Fibroblast of upper back skin (primary cell): ENCODE measurements at places on chromosomes 5 and 9.

GRCh38 chr5:63053019-63053638, 474.5 kb downstream of the LRRC70 start:
- DNase-seq, result peak; percentile 2

- DNase-seq, result no peak
Measured at GRCh38 chr5:133728475-133728874, 116.1 kb upstream of the FSTL4 start.

DNA sequence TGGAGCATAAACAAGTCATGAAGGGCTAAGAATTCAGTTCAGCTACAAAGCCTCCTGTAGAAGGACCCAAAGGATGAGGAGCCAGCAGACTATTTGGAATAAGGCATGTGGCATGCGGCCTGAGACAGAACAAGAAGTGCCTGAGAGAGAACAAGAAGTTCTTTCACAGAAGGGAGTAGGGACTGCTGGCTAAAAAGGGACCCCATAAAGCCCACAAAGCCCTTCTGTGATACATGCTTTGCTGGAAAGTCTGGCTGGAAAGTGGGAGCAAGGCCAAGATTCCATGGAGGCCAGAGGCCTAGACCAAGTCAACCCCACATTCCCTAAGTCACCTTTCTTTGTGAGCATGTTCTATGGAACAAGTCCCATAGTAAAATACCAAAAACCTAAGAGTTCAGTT, 35.9 kb upstream of the UBAP2 start:
- no peak for DNase-seq

GRCh38 chr5:141328231-141328630, 2.1 kb upstream of the PCDHGA1 start:
- DNase-seq, result no peak

DNA sequence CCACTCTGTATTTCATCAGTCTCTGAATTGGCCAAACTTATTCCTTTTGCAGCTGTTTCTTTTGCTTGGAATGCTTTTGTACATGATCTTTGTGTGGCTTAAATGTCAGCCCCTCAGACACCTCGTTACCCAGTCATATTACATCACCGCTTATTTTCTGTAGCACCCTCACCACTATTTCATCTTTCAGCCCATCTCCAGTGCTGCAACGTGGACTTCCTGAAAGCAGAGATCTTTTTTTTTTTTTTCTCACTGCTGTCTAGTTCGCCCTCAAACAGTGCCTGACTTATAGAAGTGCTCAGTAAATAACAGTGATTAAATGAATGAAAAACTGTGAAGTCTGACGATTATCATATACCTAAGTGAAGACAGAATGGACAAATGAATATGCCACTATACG, 835 bp downstream of the SRA1 start:
- DNase-seq, result peak; percentile 35

DNA sequence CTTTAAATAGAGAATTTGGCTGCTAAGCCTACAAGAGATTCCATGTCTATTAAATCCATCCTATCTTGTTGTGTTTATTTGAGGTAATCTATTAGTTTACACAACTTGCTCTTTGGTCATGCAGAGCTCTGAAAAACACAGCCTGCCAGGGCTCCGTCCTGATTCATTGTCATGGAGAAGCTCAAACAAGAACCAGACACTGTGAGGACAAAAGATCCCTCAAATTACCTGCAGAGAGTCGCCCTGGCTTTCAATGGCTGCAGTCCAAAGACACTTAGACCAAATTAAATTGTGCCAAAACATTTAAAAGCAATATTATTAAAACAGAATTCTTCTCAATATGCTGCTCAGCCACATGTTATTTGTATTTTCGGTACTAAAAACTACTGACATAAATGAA, 60.1 kb downstream of the CDH18 start:
- DNase-seq, result no peak

- no peak for DNase-seq
Measured at GRCh38 chr9:91138760-91139159, 223.0 kb downstream of the AUH start.

DNA sequence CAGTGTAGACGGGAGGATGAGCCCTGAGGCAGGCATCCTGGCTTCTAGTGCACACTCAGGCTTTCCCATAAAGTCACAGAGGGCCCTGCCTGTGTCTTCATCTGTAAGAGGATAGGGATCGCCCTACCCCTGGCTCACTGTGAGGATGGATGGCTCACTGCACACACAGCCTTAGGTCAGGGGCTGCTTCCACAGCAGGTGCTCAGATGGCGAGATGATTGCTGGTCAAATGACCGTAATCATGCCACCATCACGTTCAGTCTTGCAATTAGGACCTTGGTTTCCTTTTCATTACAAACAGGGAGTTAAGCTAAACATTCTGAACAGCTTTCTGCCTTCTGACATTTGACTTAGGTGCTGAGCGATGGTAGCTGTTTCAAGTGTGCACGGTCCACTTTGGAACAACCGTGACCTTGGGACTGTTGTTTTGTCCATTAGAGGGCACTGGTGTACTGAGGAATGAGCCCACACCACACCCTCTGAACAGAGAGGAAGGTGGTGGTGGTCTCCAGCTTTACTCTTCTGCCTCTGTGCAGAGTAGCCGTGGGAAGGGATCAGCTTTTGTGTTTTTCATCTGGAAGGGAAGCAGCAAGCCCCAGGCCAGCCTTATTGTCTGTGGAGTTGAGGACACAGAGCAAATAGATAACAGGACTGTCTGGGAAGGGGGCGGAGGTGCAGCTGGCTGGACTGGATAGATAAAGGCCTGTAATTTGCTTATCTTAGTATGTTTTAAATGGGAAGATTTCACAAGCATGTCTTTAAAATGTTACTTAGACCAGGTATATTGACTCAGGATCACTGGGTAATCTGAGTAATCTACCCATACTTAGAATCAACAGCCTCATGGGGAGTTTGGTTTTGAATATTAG, 183.1 kb downstream of the TRIO start:
- no peak for DNase-seq

- peak; percentile 36 for DNase-seq
Measured at GRCh38 chr5:91361055-91361701, 21.9 kb downstream of the ARRDC3 start.

DNA sequence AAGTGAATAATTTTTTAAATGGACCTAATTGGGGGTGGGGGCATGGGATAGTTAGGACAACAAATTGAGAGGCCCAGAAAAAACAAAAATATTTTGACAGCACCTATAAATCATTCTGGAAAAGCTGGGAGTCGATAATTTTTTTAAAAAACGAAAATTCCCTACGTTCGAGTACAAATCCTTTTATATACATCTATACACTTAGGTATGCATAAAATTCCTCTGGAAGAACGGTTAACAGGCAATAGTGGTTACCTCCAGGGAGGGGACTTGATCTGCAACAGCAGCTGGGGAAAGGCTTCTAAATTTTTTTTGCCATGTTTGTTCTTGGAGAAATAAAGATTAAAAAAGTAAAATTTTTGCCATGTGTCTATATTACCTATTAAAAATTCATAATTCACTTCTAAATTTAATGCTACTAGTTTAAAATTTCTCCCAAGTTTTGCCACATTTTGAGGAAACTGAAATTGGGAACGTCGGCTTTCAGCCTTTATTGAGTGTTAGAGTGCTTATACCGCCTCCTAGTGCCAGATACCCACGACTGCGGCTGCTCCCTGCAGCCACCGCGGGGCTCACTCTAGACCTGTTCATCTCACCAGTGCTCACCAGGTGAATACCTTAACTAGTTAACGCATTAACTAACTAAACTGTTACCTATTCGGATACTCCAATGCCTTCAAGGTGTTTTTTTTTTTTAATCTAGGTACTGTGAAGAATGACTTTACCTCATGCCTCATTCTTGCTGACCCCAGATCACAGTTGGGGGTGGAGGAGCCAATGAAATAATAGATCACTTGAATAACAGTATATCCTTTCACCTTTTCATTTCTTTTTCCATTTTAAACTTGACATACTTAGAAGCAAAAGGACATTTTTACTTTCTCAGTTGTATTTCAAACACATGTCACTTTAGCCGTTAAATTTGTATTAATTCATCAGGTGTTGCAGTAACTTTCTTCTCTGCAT, 1.8 kb upstream of the BHMT start:
- no peak for DNase-seq

- peak; percentile 76 for DNase-seq
Measured at GRCh38 chr9:21110708-21111576, 30.7 kb downstream of the IFNW1 start.

DNA sequence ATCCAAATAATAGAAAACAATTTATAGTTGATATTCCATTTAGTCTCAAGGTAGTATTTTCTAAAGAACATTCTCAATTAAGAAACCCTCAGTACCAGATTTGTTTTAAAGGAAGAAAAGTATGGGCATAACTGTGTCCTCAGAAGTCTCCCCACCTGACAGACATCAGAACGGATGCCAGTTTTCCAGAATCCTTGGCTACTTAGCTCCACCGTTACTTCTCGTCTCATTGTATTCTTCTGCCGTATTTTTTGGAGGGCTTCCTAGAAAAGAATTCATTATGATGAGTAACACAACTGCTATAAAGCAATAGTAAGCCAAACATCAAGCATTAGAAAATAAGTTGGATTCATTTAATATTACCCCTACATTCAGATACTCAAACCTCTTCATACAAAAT, 67.8 kb downstream of the DROSHA start:
- peak; percentile 23 for DNase-seq

GRCh38 chr5:35153375-35153932, 76.8 kb downstream of the PRLR start:
- no peak for DNase-seq

GRCh38 chr5:180138214-180138975, 66.8 kb upstream of the RNF130 start:
- no peak for DNase-seq

GRCh38 chr9:137461663-137462395, 2.7 kb upstream of the NSMF start:
- DNase-seq, result no peak

DNA sequence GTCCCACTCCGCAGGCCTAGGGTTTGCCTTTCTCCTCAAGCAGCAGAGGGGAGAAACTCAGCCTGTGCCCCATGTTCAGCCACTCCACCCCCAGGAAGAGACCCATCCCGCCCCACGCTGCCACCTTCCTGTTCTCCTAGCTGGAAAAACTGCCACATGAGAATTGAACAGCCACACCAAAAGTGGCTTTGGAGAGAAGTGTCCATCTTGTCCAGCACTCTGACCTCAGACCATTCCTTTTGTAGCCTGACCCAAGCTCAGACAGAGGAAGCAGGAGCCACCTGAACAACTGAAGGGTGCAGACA, 8.3 kb upstream of the SLC25A48 start:
- no peak for DNase-seq
